ENCODE measurements at places on chromosomes 5 and 9. TPM values are rescaled to one million over a fixed set of nuclear protein-coding genes. Genes with fewer than 3 reads are reported as not detected.

DNA sequence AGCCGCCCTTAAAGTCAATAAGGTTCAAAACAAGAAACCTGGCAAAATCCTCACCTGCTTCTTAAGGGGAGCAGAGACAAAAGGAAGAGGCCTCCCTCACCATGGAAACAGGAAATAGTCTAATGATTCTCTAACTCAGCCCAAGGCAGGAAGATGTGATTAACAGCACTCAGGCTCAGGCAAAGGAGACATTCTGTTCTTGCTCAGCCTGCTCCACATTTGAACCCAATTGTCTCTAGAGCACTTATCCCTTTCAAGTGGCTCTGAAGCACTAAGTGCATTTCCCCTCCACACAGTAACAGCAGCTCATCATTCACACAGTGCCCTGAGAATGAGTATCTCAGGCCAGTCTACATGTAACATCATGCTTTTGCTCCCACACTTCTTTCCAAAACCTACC is 72.3 kb downstream of the NIPSNAP3B start:
- DNase-seq = no peak

DNA sequence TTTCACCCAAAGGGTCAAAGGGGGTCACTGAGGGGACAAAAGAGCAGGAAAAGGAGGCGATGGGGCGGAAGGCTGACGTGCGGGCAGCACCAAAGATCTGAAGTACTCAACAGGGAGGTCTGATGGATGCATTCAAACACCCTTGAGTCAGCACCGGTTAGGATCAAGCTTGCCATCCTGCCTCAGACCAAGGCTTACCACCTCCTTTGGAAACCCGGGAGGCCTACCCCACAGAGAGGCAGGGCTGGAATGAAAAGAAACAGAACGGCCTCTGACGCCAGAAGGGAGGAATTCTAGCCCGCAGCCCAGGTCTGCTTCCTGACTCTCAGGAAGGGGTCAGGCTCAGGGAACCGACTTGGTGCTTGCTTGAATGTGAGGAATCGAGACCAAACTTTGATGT is 125.6 kb downstream of the PAPPA start:
- DNase-seq = no peak

DNA sequence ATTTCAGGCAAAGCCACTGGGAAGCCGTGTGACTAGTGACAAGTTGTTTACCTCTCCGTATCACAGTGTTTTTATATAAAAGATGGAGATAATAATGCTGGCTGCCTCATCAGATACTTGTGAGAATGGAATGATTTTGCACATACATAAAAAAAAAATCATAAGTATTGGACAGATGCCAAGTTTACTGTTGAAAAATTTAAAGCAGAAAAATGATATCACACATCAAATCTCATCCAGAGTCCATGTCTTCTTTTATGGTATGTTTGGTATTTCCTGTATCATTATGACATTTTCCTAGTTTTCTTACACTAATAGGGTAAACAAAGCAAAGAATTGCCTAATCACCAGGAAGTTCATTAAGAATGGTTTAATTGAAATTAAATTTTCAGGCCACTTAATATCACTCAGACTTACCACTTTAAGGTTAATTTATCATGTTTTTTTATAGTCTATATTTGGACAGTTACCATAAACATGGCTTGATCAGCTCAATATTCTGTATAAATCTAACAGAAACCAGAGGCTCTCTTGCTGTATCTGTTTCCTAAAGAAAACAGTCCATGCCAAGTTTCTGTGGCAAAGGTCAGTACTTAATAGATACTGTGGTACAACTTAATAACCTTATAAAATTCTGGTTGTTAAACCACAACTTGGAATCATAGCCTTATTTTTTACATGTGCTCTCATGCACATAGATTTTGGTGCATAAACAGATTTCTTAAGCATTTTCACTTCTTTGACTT is 656.5 kb upstream of the RIOK2 start:
- DNase-seq = no peak

- no peak for DNase-seq
These were observed 318.0 kb upstream of the PUM3 start for GRCh38 chr9:3161912-3162311.

- no peak for DNase-seq
These were observed 125.6 kb downstream of the TMEM161B start for GRCh38 chr5:88142886-88143692.

DNA sequence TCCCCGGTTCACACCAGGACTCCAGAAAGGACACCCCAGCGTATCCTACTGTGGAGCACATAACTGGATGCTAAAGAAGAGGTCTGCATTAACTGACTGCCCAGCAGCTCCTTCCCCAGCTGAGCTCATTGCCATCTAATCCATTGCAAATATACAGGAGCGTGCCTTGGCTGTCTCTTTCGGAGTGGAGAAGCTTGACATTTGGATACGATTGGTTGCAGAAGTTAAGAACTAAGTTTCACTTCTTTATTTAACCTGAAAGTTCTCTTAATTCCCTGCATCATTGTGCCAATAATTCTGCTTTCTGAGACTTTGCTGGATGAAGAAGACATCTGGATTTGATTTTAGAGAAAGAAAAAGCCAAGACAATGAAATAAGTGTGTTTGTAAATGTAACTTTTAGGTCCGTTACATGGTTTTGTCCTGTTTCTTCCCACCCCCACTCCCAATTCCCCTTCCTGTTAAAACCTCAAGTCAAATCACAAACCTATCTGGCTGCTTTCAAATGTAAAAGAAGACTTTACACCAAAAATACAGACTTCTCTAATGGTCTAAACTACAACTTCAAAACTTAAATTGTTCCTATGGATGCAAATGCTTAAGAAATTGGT is 33.9 kb downstream of the TAS2R1 start:
- no peak for DNase-seq

- DNase-seq = no peak
These were observed 21.6 kb upstream of the GRPEL2 start for GRCh38 chr5:149323621-149324205.

- DNase-seq = peak; percentile 40
These were observed 4.4 kb upstream of the IL3 start for GRCh38 chr5:132055808-132056609.

- no peak for DNase-seq
These were observed 2.1 kb upstream of the SH3RF2 start for GRCh38 chr5:145934276-145934675.

GRCh38 chr5:137617528-137618205 is 118.2 kb downstream of the KLHL3 start:
- DNase-seq = no peak

The GAPT gene
- 1.3 TPM for polyA plus RNA-seq

DNA sequence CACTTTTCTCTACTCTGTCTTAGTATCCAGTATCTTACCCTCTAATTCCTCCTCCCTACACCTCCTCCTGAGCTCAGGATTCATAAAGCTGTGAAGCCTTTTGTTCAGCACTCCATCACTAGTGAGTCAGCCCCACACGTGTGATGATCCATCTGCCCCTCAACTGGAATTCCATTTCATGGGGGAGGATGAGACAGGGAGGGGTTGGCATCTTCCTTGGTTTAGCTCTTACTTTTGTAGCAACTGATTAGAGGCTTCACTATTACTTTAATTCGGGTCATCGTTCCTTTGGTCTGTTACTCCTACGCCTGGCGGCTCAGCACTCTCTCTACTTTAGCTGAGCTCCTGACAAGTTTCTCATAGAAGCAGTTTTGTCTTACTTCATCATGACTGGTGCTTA is 11.8 kb downstream of the BTNL8 start:
- no peak for DNase-seq

DNA sequence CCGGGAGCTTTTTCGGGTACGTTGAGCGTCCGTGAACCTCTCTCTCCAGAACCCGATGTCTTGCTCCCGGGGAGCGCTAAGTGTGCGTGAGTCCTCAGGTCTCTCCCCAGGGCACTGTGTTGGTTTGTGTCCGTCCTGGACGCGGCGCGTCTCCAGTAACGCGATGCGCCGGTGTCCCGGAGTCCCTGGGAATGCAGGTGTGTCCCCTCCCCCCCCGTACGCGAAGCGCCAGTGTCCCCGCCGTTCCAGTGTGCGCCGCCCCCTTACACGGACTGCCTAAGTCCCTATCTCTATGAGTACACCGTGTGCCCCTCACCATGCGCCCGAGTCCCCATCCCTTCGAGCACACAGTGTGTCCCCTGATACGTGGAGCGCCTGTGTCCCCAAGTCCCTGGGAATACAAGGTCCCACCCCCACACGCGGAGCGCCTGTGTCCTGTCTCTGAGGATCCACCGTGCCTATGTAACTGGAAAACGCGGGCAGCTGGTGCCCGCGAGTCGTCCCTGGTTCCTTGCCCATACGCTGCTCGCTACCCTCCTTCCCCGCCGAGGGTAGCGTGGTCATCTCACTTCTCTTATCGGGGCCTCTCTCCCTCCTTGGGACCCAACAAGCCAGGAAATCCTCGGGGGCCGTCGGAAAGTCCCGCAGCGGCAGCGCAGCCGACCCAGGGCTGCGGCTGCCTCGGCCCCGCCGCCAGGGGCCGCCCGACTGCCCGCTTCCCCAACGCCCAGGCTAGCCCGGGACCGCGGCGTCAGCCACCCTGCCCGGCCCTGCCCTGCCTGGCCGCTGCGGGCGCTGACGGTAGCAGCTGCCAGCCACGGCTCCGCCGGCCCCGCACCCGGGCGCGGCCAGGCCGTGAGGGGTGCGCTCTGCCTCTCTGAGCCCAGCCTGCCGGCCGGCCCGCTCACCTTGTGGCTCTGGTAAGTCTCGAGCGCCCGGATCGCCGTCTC is 709 bp downstream of the ELL2 start:
- peak; percentile 70 for DNase-seq

GRCh38 chr5:171115519-171115918 is 193.5 kb upstream of the TLX3 start:
- no peak for DNase-seq

- peak; percentile 57 for DNase-seq
These were observed 24.3 kb downstream of the CPLX2 start for GRCh38 chr5:175895686-175896102.

The FGF1 gene
- not detected for polyA plus RNA-seq

The PCDHGA9 gene
- not detected for polyA plus RNA-seq

GRCh38 chr9:6931913-6932312 is 174.1 kb downstream of the KDM4C start:
- DNase-seq = no peak

GRCh38 chr5:40396317-40396716 is 283.4 kb upstream of the PTGER4 start:
- DNase-seq = no peak

GRCh38 chr5:144549580-144549979 is 378.9 kb downstream of the KCTD16 start:
- no peak for DNase-seq

The IFNA13 gene
- polyA plus RNA-seq = not detected

DNA sequence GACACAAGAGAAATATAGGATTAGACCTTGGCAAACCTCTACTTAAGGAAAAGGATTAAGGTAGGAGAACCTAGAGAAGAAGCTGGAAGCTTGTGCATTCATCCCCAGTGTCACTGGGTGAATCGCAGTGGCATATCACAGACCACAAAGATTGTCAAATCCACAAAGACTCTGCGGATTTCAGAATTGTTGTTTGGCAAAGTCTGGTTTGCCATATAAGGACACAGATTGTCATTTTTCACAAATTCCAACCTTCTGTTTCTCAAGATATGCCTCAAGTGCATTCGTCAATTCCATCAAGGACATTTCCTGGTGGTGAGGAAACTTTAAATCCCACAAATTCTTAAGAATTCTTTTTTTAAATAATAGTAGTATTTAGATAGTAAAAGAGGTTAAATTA is 395.1 kb upstream of the PAPPA start:
- DNase-seq = no peak

The ANKRD34B gene
- polyA plus RNA-seq = not detected
